ENCODE measurements at places on chromosomes 11 and 22. TPM values are rescaled to one million over a fixed set of nuclear protein-coding genes. Genes with fewer than 3 reads are reported as not detected.

CYTH4 gene
- 12.0 TPM for total RNA-seq

MAPK8IP2 gene
- total RNA-seq: 0.52 TPM

CABP4 gene
- total RNA-seq: 0.52 TPM

KRTAP5-2 gene
- not detected for total RNA-seq

MS4A6E gene
- not detected for total RNA-seq

FUT4 gene
- 6.3 TPM for total RNA-seq

FXYD6 gene
- total RNA-seq: 23.5 TPM

CNTN5 gene
- 10.4 TPM for total RNA-seq

EWSR1 gene
- total RNA-seq: 84.5 TPM

ANKK1 gene
- total RNA-seq: not detected

TMEM134 gene
- total RNA-seq: 17.2 TPM

SCUBE1 gene
- under 0.01 TPM for total RNA-seq

POU2AF2 gene
- not detected for total RNA-seq

OR5P2 gene
- total RNA-seq: not detected

BATF2 gene
- total RNA-seq: 0.52 TPM

PLCB3 gene
- total RNA-seq: 9.4 TPM

GTSE1 gene
- 3.1 TPM for total RNA-seq

FOLR1 gene
- total RNA-seq: 1.0 TPM

ENTHD1 gene
- total RNA-seq: not detected

PGA4 gene
- total RNA-seq: 3.7 TPM

GAL3ST1 gene
- total RNA-seq: 2.6 TPM

ACR gene
- 0.52 TPM for total RNA-seq

GDPD4 gene
- not detected for total RNA-seq

RFPL3 gene
- not detected for total RNA-seq

MRGPRX4 gene
- not detected for total RNA-seq

OR51E1 gene
- total RNA-seq: 4.2 TPM

CSTPP1 gene
- 16.7 TPM for total RNA-seq

APOL4 gene
- total RNA-seq: 21.4 TPM

RRM1 gene
- total RNA-seq: 58.5 TPM

SAA1 gene
- not detected for total RNA-seq

MYOD1 gene
- 22.4 TPM for total RNA-seq

SLC15A3 gene
- 16.7 TPM for total RNA-seq

LZTR1 gene
- total RNA-seq: 32.4 TPM

E2F8 gene
- 4.2 TPM for total RNA-seq

TPH1 gene
- under 0.01 TPM for total RNA-seq

RTN3 gene
- total RNA-seq: 28.7 TPM

ST14 gene
- total RNA-seq: 0.52 TPM

HSPB2 gene
- 16.7 TPM for total RNA-seq

SCO2 gene
- total RNA-seq: 0.52 TPM

SYT7 gene
- total RNA-seq: 1.6 TPM

ASPHD2 gene
- 1.0 TPM for total RNA-seq

METTL15 gene
- 21.9 TPM for total RNA-seq

MGAT3 gene
- total RNA-seq: 2.1 TPM

DDX25 gene
- total RNA-seq: under 0.01 TPM

TBX1 gene
- total RNA-seq: 4.2 TPM

FIBIN gene
- 42.8 TPM for total RNA-seq

SCN3B gene
- total RNA-seq: 8.9 TPM

LRP4 gene
- total RNA-seq: 8.9 TPM

KRTAP5-9 gene
- not detected for total RNA-seq

GLB1L3 gene
- not detected for total RNA-seq
